Renal cortical epithelial cell (primary cell): ENCODE measurements at places on chromosomes 2 and 18.

- peak; percentile 84 for DNase-seq
Measured at GRCh38 chr2:191231995-191232394, 13.2 kb upstream of the MYO1B start.

- DNase-seq: no peak
Measured at GRCh38 chr2:66781804-66782203, 346.9 kb downstream of the MEIS1 start.

GRCh38 chr2:172179045-172179701 lies 76.5 kb upstream of the DLX2 start:
- peak; percentile 92 for DNase-seq

DNA sequence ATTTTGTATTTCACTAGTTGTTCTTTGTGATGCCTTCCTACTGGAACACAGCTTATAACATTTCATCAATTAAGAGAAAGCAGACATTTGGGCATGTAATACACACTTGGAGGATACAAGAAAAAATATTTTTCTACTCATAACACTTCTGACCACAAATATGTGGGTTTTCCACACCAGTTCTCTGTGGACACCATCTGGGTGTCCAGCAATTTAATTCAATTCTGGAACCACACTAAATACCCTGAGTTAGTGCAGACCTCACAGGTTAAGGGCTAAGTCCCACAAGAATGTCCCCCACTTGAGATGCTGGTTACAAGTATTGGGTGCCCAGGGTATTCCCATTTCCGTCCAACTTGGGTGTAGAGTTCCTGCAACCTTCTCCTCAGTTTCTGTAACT lies 91.1 kb upstream of the SKOR2 start:
- no peak for DNase-seq

DNA sequence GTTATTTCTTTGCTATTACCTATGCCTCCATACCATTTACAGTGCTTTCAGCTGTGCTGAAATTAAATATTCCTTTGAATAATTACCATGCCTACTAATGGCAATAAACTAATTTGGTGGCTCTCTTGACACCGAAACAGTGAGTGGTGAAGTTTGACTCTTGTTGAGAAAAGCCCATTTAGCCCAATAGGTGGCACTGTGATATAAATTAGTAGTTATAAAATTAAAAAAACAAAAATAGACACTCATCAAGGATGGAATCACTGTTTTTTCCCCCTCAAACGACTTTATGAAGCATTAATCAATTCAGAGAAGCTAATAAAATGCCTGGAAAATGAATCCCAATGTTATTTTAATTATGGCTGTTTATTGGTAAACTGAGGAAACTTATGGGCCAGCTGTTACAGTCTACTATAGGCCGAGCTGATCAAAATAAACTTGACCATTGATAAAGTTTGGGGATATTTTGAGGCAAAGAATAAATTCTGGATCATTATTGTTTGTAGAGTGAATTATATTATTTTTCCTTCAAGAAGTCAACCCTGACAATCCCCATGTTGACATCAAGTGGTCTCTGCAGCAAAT lies 339.6 kb downstream of the TRIB2 start:
- DNase-seq: peak; percentile 9

DNA sequence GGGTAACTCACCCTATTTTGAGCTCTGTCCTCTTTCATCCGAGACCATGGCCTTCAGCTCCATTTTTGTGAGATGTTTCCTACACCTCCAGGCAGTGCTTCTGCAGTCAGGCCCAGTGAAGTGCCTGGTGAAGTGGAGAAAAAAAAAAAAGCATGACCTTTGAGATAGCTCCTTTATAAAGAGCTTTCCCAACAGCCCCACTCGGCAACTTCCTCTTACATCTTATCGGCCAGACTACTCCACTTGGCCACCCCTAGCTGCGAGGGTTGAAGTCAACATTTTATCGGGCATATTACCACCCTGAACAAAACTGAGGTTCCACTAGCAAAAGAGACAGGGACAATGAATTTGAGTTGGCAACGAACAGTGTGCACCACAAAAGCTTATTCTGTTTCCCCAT lies 124.8 kb upstream of the RNF152 start:
- no peak for DNase-seq

DNA sequence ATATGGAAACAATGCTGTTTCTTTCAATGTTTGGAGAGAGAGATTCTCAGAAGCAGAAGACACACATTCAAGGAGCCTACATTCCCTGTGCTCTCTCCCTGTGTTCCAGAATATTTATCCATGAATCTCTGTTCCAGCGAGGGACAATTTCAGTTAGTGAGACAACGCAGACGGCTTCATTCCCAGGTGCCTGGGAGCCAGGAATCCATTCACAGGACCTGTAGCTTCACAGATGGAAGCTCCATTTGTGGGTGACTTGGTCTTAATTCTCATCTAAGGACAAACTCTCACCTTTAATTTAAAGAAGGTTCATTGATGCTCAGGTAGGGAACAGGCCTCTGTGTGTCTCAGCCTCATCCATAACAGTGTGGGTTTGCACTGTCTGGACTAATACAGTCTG lies 1156.6 kb downstream of the RPIA start:
- DNase-seq: no peak

GRCh38 chr18:34971313-34971712 lies 69.9 kb upstream of the MAPRE2 start:
- DNase-seq: peak; percentile 80

DNA sequence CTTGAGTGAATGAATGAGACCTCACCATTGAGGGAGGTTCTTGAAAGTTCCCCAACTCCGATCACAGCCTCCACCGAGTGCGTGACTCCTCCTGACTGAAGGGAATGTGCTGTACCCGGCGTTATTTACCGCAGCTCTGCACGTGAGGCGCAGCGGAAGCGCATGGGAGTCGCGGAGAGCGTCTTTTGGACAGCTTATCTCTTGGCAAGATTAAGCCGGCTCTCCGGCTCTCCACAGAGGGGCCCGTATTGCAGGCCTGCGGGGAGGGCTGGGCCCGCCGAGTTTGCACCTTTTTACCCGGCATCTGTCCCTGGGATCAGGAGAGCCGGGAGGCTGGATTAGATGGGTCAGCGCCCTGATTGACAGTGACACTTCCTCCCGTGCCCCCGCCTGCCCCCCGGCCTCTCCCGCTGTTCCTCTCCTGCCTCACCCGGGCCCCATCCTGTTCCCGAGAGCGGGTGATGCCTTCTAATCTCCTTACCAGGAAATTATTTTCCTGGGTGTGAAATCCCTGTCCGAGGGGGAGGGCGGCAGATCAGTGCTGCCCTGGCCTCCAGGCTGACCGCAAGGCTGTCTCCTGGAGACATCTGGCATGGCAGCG lies 176.3 kb downstream of the INHBB start:
- DNase-seq: no peak

DNA sequence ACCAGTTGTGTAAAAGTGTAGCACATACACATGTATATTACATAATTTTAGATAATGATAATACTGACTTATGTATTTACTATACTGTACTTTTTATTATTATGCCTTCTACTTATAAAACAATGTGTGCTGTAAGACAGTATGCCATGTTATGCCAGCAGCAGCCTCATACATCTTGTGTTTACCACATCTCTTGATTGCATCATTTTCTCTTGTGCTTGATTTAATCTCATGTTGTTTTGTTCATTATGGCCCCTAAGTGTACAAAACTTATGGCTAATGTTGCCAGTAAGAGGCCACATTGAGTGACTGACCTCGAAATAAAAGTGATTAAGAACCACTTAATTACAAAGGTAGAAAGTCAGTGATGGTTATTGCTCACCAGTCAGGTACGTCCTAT lies 128.0 kb upstream of the SP5 start:
- peak; percentile 15 for DNase-seq

- no peak for DNase-seq
Measured at GRCh38 chr2:201432621-201433393, 18.5 kb downstream of the TRAK2 start.

DNA sequence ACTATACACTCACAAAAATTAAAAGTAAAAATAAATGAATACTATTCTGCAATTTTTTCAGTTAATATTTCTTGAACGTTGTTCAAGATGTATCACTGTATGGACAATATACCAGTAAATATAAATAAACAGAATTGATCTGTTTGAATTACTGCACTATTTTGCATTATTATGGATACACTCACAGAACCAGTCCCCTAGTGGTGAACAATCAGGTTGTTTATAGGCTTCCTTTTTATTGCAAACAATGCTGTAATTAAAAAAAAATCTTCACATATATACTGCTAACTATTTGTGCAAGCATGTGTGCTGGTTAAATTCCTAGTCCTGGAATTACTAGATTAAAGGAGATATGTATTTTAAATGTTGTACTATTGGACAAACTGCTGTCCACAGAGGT lies 306.0 kb downstream of the FBXO15 start:
- DNase-seq: no peak

- no peak for DNase-seq
Measured at GRCh38 chr18:57003342-57003741, 143.5 kb upstream of the BOD1L2 start.

DNA sequence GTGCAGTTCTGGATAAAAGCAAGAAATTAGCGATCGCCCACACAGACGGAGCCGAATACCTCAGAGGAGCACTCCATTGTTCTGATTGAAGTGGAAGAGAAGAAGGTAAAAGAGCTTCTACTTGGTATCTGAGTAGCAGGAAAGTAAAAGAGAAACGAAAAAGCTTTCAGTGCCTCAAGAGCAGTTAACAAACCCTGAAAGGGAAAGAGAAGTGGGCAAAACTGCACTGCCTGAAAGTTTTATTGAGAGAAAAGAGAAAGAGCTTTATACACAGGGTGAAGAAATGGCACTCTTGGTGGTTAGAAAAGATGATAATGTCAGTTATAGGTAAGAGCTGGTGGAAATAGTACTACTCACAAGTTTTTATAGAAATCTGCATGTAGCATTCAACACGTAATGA lies 192.8 kb downstream of the CDCA7 start:
- no peak for DNase-seq

DNA sequence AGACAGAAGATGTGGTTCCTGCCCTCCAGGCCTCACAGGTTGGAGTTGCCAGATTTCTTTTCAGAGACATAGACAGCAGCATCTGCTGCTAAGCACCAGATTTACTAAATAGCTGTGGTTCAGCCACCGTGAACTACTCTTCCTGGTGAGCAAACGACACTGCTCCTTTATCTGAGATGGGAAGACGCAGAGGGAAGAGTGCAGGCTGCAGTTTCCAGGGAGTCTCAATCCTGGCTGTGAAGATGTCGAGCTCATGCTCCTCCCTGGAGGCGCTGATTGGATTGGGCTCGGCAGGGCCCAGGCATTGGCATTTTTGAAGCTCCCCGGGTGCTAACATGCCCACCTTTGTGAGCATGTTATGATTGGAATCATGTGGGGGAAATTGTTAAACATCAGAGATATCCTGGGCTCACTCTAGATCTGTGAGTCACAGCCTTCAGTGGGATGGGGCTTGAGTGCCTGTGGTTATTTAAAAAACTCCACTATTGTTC lies 314.8 kb downstream of the TSN start:
- peak; percentile 38 for DNase-seq

GRCh38 chr2:213034585-213034984 lies 116.8 kb downstream of the IKZF2 start:
- DNase-seq: no peak

DNA sequence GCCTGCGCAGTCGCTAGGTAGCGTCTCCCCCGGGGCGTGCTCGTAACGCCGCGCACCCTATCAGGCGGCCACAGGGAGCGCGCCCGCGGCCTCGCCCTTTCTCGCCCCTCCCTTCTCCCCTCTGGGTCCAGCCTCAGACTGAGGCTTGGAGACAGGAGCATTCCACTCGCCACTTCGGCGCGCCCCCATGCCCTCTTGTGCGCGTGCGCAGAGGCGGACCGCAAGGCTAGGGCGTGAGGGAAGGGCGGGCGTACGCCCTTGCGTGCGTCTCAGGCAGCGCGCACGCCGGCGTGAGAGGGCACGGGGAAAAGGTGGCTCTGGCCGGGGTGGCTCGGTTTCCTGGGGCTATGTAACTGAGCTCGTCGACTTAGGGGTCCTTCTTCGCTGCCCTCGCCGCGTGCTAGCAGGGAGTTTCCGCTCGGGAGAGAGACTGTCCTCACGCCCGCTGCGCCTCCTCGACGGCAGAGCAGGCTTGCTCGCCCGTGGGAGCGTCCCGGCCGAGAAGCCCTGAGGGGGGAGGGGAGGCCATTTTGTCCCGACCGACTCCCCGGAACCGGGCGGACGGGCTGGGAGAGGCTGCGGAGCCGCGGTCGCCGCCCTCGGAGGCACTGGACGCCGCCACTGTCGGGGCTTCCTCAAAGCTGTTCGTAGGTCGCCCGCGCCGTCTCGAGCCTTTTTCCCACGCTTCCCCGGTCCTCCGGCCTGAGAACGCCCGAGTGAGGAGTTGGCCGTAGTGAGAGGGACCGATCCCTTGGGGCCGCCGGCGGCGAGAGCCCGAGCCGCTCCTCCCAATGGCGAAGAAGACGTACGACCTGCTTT lies at the start of gene RAB10:
TSS of gene RAB10 (plus strand) at position 267 of the 819 bp plus-strand sequence. CDS start at position 792, 525 bp downstream.
- DNase-seq: peak; percentile 95

GRCh38 chr2:29502460-29502911 lies 387.3 kb downstream of the CLIP4 start:
- peak; percentile 89 for DNase-seq

GRCh38 chr2:131056204-131056931 lies 36.9 kb downstream of the FAM168B start:
- DNase-seq: no peak

- peak; percentile 9 for DNase-seq
Measured at GRCh38 chr18:74328206-74328605, 12.6 kb downstream of the C18orf63 start.

GRCh38 chr2:141906678-141907077 lies 224.1 kb downstream of the LRP1B start:
- DNase-seq: no peak

GRCh38 chr18:23765931-23766330 lies 76.7 kb downstream of the LAMA3 start:
- peak; percentile 57 for DNase-seq

- no peak for DNase-seq
Measured at GRCh38 chr2:104577143-104577542, 276.8 kb upstream of the POU3F3 start.

DNA sequence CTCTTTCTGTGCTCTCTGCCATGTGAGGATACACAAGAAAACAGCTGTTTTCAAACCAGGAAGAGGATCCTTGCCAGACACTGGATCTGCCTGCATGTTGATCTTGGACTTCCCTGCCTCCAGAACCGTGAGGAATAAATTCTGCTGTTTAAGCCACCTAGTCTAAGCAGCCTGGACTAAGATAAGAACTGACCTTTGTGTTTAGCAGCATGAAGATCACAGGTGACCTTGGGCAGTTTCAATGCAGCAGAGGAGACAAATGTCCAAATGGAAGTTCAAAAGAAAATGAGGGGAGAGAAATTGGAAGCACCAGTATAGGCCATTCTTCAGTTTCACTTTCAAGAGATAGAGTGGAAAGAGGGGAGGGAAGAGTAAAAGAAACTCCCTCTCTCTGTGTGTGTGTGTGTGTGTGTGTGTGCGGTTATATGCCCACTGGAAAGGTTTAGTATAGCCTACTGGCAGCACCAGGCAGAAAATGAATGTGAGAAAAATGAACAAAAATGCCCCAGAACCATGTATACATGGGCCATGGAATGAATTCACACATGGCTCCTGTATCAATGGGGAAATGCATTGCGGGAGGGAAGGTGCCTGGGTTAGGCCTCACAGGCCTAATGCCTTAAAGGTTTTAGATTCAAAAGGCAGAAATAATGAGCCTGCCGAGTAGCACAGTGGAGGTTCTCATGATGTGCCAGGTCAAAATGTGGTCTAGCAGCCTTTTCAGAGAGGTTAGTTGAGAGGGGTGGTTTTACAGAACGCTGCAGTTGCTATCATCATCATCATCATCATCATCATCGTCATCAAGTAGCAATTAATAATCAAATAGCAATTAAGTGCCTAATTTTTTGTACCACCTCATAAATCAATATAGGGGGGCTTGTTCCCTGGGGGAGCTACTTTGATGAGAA lies 1.1 kb upstream of the CERS6 start:
- DNase-seq: no peak

- DNase-seq: no peak
Measured at GRCh38 chr2:109633284-109633961, 19.3 kb downstream of the SOWAHC start.

GRCh38 chr2:165573534-165574461 lies 104.3 kb downstream of the CSRNP3 start:
- peak; percentile 74 for DNase-seq
